ENCODE measurements at places on chromosomes 4 and X.

DNA sequence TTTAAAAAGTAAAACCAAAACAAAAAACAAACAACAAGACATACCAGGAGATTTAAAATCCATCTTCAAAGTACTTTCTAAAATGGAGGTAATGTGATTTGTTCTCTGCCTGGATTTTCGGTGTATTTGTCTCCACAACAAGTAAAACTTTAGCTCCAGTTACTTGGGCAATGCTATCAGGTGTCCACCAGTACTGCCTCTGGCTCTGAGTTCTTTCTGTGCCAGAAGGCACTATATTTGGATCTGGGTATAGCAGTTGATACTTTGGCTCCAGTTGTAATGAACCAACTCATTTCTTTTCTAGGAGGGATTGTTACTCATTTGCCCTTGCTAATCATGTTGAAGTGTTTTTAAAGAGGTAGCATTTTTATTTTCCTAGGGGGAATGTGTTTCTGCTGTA lies 9.5 kb upstream of the PDLIM5 start:
- DNase-seq, result no peak

DNA sequence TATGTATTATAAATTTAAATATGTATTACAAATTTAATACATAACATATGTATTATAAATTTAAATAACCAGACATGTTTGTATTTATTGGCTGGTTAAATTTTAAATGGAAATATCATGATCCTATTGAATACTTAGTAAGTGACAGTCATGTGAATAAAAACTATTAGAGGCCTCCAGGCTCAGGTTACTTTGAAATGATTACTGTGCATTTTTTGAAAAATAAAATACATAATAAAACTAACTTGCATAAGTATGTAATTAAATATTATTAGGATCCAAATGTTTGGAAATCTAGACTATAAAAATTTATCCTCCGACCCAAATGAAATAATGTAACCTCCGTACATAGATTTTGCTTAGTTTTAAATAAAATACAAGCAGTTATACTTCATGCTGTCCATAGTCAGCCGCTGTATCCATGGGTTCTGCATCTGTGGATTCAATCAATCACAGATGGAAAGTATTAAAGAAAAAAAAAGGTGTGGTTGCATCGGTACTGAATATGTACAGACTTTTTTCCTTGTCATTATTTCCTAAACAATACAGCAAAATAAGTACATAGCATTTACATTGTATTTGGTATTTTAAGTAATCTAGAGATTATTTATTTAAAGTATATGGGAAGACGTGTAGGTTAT lies 140.7 kb downstream of the WDFY3 start:
- DNase-seq, result no peak

- no peak for DNase-seq
Measured at GRCh38 chr4:8705161-8706145, 112.9 kb downstream of the CPZ start.

- DNase-seq, result peak; percentile 11
Measured at GRCh38 chr4:149426461-149426860, 389.2 kb downstream of the IQCM start.

DNA sequence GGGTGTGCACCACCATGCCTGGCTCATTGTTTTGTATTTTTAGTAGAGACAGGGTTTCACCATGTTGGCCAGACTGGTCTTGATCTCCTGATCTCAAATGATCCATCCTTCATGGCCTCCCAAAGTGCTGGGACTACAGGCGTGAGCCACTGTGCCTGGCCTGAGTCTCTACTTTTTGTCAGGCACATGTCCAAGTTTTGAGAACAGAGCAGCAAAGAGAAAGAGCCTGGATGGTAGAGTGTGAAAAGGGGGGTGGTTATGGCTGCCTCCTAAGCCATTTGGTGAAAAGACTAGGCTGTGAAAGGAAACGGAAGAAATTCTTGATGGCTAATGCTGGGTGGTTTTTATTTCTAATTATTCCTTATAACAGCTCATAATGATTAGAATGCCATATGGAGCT lies 63.4 kb downstream of the GAB1 start:
- no peak for DNase-seq

- no peak for DNase-seq
Measured at GRCh38 chr4:8205241-8205707, 6.2 kb downstream of the SH3TC1 start.

DNA sequence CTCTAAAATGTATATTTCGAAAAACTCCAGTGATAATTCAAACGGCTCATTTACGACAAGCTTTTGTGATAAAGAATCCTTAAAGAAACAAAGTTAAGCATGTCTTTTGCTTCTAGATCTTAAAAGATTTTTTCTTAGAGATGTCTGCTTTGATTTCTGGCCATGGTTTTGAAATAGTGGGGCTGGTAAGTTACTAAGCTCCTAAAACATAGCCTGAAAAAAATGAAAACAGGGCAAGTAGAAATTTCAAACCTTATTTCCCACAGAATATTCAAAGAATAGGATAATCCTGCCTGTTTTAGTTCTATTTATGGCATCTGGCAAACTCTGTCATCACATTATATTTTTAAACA lies 318.3 kb downstream of the ARHGAP24 start:
- DNase-seq, result no peak

DNA sequence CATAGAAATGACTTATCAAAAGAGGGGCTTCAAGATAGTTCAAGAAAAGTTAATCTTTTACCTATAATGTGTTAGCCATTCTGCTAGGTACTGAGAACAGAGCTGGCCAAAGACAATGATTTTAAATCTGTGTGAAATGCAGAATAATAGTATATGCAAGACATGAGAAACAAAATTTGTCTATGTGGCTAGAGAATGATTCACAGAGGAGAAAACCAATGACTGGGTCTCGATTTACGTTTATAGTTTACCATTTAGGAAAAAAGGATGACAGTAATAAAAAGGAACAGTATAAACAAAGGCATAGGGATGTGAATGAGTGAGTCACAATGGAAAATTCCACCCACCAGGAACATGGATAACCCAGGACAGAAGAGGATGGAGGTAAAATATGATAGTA lies 31.9 kb downstream of the NPFFR2 start:
- no peak for DNase-seq

GRCh38 chr4:152501846-152502536 lies 33.9 kb downstream of the FBXW7 start:
- no peak for DNase-seq

- no peak for DNase-seq
Measured at GRCh38 chrX:132022198-132022966, 720 bp upstream of the STK26 start.

- DNase-seq, result no peak
Measured at GRCh38 chr4:8836664-8837171, 34.9 kb downstream of the HMX1 start.

DNA sequence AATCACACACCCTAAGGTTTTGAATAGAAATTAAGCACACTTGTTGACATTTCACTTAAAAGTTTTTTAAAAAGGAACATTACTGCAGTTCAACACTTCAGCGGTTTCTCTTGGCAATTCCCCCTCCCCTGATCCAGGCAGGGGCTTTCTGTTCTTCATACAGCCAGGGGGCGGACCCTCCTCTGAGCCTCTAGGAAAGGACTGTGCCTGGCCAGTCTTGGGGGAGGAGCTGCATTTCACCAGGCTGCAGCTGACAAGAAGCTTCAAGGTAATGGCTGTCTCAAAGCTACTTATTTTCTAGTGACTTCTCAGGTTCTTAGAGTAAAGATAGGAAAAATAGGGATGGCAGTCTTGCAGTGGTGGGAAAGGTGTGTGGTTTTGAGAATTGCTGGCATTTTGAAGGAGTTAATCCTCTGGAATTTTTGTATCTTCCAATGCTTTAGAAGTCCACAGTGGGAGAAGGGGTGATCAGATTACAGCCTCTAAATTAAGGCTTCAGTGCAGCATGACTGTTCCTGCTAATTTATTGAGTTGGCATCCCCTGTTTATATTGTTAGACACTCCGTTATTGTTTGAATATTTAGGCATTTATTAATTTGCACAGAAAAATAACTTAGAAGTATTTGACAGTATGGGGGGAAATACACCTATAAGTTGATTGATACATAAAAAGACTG lies 33.5 kb downstream of the PWWP3B start:
- DNase-seq, result no peak

GRCh38 chrX:10022580-10023245 lies 55.6 kb downstream of the CLDN34 start:
- DNase-seq, result peak; percentile 64

- DNase-seq, result peak; percentile 19
Measured at GRCh38 chr4:164508097-164508496, 245.8 kb upstream of the SMIM31 start.

DNA sequence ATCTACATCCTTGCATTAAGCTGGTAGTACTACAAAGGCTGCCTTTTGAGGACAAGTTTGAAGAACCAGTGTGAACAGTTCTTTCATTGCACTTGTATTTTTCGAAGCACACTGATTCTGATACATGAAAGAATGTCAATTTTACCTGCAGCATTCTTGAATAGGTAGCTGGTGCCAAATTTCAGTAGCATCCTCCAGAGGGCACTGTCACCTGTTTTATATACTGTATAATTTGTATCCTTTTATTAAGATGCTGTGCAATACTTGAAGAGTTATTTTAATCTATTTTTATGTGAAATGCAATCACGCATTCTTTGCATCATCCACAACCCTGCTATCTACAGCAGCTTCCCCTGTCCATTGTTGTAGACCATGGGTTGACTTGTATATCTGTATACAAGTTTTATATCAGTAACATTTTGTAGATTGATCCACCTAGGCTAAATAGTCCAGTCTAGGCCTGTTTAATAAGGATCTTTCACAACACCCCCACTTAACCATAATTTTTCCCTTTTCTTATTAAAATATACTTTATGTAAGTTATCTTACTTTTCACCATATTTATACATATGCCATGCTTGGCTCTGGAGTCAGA lies 325.7 kb downstream of the PCDH7 start:
- DNase-seq, result no peak

DNA sequence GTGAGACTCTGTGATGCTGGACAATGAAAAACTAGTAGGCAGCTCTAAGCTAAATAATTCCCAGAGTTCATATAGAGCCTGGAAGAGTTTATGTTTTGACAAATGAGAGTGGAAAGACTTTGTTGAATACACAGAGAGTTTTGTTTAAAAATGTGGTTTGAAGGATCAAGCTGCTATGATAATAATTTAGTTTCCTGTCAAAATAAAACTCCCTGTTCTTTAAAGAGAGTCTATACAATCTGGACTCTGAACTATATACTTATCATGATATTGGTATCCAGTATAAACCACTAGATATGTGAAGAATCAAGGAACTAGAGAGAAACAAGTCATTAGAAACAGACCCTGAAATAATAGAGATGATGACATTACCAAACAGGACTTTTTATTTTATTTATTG lies 158.6 kb downstream of the C4orf33 start:
- DNase-seq, result peak; percentile 27

GRCh38 chrX:103828529-103828928 lies 3.5 kb downstream of the RAB9B start:
- DNase-seq, result no peak

DNA sequence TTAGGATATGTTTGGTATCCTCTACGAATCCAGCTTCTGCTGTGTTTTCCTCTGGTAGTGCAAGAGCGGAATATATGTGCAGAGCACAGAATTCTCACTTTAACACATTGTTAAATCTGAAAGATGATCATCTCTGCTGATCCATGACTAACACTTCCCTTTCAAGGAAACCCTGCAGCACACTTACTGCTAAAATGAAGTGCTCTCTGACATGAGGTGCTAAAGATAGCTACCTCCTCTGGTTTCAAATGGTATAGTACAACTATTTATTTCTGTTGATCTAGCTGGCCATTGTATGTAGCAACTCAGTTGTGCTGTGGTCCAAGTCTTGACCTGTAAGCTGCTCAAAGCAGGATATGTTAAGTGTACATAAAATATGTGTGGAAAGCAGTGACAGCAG lies 162.4 kb upstream of the FMR1 start:
- no peak for DNase-seq

- no peak for DNase-seq
Measured at GRCh38 chrX:117680286-117680685, 436.3 kb downstream of the KLHL13 start.

GRCh38 chrX:23201706-23202105 lies 132.9 kb upstream of the PTCHD1 start:
- no peak for DNase-seq

GRCh38 chrX:17414839-17415238 lies 39.8 kb downstream of the NHS start:
- DNase-seq, result no peak

DNA sequence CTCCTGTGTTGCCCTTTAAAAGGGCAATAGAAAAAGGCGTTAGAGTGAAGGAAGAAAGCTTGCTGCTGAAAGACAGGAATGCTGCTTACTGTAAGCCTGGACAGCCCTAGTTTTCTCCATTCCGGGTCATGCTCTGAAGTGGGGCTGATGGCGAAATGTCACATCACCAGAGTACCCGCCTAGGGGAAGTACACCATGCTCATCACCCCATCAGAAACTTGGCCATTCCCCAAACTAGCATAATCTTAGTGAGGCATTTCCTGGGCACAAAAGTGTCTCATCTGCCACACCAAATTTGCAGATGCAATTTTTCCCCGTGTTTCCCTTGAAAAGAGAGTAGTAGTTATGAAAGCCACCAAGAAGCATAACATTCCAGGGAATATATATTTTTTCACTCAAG lies 47.8 kb upstream of the CAMK2D start:
- no peak for DNase-seq

DNA sequence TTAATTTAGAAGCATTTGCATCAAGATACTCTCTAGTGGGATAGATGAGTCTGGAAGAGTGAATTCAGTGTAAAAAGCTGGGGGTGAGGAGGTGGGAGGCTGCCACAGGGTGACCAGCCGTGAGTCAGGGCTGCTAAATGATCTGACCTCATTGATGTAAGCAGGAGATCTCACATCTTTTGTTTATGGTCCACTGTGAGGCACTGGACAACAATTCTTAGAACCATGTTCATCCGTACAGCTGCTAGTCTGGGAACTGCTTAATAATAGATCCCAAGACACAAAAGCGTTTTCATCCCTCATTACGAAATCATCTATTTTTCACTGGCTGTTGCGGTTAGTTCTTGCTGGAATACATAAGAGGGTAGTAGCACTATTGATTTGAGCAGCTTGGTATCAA lies 14.1 kb downstream of the KLF3 start:
- peak; percentile 94 for DNase-seq

DNA sequence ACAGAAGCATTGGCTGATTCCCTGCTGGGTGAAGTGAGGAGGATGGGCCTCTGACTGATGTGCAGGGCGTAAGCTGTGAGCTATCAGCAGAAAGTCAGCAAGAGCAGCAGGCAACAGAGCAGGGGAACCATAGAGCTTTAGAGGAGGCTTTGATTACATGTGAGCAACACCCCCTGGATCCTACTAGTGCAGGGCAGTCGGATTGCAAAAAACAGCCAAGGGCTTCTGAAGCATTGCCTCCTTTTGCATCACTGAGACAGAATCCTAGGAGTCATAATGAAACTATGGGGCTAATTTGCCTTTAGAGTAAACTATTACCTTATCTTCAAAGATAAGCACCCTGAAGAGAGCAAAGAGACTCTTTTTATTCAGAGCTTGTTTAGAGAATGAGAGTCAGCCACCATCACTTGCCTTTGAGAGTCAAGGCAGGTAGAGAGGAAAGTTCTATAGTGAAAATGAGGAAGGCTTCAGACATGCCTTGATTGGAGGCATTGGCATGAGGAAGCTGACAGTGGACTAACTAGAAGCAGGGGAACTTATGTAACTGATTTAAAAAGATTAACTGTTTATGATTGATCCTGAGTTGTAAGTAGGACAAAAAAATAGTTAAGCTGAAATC lies 420.3 kb downstream of the PDHA2 start:
- DNase-seq, result peak; percentile 5

- no peak for DNase-seq
Measured at GRCh38 chr4:155506745-155507144, 130.0 kb upstream of the MAP9 start.

GRCh38 chrX:108250654-108251579 lies 159.3 kb downstream of the ATG4A start:
- DNase-seq, result no peak

Data from non-pigmented ciliary epithelial cell (primary cell).